ENCODE measurements at places on chromosomes 2 and 18.
A peak's percentile ranks its signal among the peaks of the same experiment; 100 is the strongest.

DNA sequence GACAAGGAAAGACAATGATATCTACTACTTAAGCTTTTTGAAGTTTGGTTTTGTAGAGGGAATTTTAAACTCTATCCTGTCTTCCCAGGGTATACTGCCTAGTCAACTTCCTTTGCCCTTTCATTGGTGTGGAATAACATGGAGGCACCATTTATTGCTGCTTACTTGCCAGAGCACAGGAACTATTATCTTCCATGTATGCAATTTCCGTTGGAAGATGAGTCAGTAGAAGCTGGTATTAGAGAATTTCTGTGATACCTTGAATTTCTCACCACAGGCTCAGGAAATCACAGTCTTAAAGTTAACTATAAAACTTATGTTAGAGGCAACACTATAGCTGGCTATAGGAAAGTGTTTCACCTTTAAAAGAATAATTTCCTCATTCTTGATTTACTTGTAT, 40.9 kb upstream of the RGPD4 start:
- DNase-seq: no peak

DNA sequence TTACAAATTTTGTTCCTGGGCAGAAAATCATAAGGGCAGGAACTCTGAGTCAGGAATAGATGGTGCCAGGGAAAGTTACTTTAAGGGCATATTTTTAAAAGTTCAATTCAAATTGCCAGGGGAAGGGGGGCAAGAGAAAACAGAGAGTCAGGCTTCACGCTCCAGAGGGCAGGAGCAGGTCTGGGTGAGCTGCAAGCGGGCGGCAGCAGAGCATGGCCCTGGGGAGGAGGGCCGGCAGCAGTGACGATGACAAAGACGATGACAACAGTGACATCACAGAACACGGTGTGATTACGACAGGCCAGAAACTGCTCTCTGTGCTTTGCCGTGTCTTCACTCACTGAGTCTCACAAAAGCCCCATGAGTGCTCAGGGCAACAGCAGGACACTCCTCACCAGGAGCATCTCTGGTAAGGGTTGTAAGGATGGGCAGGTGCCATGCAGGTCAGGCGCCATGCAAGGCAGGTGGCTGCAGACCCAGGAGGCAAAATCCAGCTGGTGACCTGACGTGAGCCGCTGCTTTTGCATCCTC, 23.3 kb downstream of the CHST10 start:
- DNase-seq: no peak

GRCh38 chr2:101038455-101039255, 36.6 kb downstream of the RPL31 start:
- DNase-seq: peak; percentile 42

DNA sequence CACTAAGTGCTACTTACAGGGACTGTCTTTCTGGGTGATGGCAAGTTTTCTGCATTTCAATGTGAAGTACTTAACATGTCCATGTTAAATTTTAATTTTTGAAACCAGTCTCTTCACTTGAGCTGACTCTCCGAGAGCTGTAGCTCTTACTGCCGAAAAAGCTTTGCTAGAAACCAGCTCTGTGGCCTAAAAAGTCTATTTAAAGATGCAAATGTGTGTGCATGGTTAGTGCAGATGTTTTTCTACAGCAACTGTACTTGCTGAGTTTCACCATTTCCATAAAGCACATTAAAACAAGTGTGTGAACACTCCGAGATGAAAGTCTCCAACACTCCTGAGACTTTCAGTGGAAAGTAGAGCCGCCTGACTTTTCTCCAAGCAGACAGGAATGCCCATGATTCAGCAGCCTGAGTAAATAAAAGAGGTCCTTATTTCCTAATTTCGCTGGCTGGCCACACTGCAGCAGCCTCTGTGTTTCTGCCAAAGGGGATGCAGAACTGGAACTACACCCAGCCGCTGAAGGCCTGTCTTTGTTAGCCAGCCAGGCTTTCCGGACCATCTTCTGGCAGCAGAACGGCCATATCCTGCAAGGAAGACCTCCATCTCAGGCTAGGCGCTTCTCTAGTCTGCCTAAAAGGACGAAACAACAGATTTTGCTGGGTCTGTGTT, 121.2 kb downstream of the ZNF521 start:
- no peak for DNase-seq

GRCh38 chr2:95159690-95160449, at the start of gene ZNF514:
ZNF514 (minus strand) TSS chr2:95159848; CDS start chr2:95153253, 6,595 bp downstream.
- DNase-seq: peak; percentile 73

Measured in Calu3 (cell line).